ENCODE measurements at places on chromosomes 13 and 19.

- peak; percentile 94 for DNase-seq
Measured at GRCh38 chr19:5826531-5827341, 12.8 kb downstream of the FUT6 start.

DNA sequence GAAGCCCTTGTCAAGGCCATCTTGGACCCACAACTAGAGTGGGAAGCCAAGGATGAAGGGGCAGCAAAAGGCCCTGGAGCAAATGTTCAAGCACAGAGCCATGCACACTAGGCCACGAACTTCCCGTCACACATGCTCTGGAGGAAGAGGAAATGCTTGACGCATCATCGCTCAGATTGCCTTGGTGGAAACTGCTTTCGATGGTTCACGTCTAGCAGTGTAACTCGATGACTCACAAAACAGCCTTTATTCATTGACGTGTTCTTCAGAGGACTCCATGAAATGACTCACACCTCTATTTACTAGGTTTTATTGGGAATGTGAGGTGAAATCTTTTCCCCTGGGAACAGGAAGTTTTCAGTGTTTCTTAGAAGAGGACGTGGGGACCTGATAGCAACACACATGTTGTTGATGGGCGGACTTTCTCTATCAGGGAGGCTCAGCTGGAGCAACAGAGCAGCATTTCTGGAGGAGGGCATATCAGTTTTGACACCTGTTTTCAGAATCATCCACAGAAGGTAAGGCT lies 79.8 kb upstream of the FLT1 start:
- DNase-seq = peak; percentile 13

- peak; percentile 95 for DNase-seq
Measured at GRCh38 chr13:99228737-99229691, 28.4 kb downstream of the UBAC2 start.

DNA sequence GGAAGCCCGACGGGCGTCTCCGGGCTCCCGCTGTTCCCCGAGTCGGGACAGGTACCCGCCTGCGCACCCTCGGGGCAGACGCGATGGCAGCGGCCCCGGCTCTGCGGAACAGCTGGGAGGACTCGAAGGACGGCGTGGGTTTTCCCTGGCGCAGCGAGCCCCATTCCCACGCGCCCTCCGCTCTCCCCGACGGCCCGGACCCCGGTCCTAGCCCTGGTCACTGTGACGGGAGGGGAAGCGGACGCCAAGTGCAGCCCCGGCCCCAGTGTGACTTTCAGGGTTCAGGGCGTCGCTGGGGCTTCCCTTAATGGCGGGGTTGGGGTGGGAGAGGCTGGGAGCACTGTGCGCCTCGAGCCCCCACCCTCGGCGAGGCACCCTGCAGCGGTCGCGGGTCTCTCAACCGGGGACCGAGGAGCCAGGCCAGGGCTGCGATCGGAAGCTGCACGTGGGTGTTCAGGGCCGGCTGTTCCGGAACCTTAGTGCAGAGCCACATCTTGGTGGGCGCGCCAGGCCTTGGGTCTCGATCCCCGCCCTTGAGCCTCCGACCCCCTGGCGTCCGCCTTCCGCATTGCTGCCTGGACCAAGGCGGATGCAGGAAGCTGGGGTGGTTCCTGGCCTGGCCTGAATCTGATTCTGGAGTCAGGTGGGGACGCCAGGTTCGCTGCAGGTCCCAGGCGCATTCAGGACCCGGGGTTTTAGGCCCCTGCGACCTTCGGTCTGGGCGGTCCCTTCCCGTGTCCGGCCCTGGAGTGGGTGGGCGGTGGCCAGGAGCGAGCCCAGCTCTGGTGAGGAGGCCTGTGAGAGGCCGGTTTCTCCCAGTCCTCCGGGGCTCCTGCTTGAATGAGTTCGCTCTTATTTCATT lies 3.5 kb downstream of the LGALS7B start:
- no peak for DNase-seq

- no peak for DNase-seq
Measured at GRCh38 chr19:8306235-8307054, 1.7 kb downstream of the CD320 start.

DNA sequence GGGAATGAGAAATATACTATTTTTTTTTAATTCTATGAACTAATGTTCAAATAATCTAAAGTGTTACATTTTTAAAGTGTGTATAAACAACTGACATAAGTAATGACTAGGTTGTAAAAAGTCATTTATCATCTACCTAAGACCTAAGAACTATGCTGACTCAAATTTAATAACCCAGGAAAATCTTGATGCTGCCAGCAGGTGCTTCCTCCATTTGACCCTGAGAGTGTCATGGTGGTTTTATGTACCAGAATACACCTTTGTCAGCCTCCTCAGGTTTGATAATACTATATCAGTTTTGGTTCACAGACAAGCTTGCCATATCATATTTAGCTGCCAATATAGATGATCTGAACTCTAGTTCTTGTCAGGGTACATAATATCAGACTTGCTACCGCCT lies 1151.2 kb downstream of the PCDH17 start:
- DNase-seq = no peak

DNA sequence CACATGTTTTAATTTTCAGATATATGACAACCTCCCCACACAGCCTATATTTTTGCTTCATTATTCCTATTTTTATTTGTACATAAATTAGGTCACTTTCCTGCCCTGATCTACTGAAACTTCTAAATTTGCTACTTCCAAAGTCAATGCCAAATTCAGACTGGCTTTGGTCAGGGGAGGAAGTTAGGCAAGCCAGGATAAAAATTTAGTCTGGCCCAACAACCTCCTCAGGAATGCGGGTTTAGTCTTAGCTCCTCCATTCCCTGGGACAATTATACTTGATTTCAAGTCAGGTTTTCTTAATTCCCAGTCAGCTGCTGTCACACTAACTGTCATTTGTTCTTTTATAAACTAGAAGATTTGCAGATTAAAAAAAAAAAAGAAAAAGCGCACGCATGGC lies 84.3 kb downstream of the TM9SF2 start:
- DNase-seq = no peak

- no peak for DNase-seq
Measured at GRCh38 chr19:18710996-18711751, 27.7 kb downstream of the CRTC1 start.

- no peak for DNase-seq
Measured at GRCh38 chr13:33134213-33134612, 118.0 kb downstream of the KL start.

DNA sequence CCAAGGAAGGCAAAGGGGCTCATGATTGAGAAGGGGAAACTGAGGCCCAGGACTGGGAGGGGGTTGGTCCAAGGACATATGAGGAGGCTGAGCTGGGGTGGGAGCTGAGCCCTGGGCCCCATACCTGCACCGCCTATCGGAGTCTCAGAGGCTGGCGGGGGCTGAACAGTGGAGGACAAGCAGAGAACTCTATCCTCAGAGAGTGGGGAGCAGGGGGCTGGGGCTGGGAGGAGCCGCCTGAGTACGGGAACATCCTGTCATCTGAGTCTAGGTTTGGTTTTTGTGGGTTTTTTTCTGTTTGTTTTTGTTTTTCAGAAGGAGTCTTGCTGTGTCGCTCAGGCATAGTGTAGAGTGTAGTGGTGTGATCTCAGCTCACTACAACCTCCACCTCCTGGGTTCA lies 6.2 kb downstream of the ARRDC2 start:
- DNase-seq = no peak

GRCh38 chr13:30816736-30817135 lies 81.4 kb downstream of the ALOX5AP start:
- no peak for DNase-seq

DNA sequence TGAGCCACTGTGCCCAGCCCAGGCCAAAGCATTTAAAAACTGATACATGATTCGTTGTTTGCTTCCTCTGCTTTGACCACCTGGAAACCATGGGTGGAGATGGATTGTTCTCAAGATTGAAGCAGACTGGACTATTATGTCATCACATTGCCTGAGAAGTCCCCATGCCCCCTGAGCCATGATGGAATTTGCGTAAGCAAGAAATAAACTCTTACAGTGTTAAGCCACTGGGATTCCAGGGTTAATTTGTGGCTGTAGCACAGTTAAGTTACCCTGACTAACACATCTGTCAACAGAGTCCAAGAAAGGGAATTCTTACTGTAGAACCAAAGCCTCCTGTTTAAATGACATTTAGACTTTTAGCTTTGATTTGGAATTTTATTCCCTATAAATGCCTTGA lies 19.4 kb upstream of the DHRS12 start:
- no peak for DNase-seq

GRCh38 chr13:94345374-94346195 lies 133.9 kb downstream of the DCT start:
- DNase-seq = peak; percentile 1

DNA sequence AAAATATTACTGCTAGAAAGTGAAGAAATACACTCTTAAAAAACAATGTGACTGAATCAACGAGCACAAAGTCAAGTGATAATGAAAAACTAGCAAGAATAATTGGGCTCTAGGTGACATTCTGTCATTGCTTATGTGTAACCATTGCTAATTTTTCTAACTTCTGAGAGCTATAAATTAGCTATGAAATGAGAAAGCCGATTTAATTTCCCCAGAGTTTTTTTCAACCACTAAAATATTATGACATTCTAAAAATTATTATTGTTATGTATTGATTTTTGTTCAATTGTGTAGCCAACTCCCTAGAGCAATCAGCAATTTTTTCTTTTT lies 458.6 kb upstream of the ATXN8OS start:
- DNase-seq = no peak

GRCh38 chr13:38372820-38373383 lies 23.3 kb downstream of the UFM1 start:
- DNase-seq = no peak

- DNase-seq = no peak
Measured at GRCh38 chr13:46575301-46575771, 22.4 kb downstream of the LRCH1 start.

- peak; percentile 18 for DNase-seq
Measured at GRCh38 chr13:81171065-81171647, 830.2 kb upstream of the SPRY2 start.

DNA sequence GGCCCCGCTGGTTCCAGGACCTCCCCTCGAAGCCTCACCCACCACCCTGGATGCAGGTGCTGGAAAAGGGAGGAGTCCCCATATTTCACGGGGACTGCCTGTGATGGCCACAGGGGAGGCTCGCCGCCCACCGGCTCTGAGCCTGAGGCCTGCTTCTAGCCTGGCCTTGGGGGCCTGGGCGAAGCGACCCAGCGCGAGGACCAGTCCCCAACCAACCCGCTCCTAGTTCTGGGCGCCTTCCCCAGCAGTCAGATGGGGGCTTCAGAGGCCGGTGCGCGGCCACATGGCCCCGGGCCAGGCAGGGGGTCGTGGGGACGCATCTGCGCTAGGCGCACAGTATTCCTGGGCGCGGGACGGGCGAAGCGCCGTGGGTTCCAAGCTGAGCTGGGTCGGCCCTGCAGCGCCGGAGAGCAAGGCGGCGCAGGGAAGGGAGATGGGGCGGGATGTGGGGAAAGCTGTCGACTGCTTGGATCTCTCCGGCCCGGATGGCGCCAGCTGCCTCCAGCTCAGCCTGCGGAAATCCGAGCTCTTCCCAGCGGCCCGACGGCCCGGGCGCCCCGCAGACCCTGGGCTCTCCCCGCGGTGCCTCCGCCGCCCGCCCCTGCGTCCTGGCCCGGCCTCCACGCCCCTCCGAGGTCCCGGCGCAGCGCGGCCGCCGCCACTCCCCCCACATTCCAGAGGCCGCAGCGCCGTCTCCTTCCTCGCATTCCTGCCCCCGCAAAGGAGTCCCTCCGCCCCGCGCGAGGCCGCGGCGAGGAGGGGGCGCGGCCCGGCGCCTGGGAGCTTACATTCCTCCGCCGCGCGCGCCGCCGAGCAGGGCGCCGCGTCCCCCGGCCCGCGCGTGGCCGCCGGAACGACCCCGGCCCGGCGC lies at the start of gene WTIP:
Gene WTIP, plus strand, starts transcription at position 788 of the 871 bp plus-strand sequence. CDS start 217 bp downstream, outside the sequence.
- no peak for DNase-seq

DNA sequence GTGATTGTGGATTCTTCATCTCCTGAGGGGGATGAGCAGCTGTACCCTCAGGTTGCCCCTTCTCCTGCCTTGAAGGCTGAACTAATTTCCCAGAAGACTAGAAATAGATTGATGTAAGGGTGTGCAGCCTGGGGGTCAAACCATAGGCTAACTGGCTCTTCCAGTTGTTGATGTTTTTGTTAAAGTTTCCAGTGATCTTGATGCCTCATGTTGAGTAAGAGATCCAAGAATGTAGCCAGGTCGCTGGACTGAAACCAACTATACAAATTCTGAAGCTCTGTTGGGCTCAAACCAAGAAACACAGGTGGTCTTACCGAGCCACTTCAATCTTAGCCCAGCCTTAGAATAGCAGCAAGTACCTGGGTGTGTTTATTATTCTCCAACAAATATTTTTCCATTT lies 391.8 kb downstream of the KLF5 start:
- no peak for DNase-seq

DNA sequence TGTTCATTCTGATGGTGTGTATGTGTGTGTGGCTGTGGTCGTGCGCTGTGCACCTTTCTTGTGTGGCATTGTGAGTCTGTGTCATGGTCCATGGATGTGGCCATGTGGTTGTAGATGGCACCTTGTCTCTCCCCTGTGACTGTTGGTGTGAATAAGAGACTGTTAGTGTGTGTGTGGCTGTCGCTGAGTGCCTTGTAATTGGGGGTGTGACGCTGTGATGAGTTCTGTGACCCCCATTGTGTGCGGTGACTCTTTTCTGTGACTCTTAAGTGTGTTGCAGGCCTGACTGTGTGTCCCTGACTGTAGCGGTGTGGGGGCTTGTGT lies 804 bp downstream of the PLPPR2 start:
- no peak for DNase-seq

GRCh38 chr19:37007587-37008220 lies 70.5 kb upstream of the ZNF420 start:
- DNase-seq = no peak

Measured in OCI-LY7 (cell line).